ENCODE measurements at places on chromosomes 13 and 19.
A peak's percentile ranks its signal among the peaks of the same experiment; 100 is the strongest.

GRCh38 chr19:33407140-33407551 lies 33.6 kb downstream of the CEBPG start:
- DNase-seq: no peak

GRCh38 chr13:109945206-109945960 lies 159.0 kb upstream of the IRS2 start:
- peak; percentile 91 for DNase-seq

- no peak for DNase-seq
These were observed 14.4 kb downstream of the HAUS8 start for GRCh38 chr19:17060802-17061201.

GRCh38 chr13:22562116-22562515 lies 618.7 kb upstream of the SGCG start:
- DNase-seq: no peak

GRCh38 chr13:38697628-38698333 lies 10.9 kb downstream of the FREM2 start:
- DNase-seq: no peak

DNA sequence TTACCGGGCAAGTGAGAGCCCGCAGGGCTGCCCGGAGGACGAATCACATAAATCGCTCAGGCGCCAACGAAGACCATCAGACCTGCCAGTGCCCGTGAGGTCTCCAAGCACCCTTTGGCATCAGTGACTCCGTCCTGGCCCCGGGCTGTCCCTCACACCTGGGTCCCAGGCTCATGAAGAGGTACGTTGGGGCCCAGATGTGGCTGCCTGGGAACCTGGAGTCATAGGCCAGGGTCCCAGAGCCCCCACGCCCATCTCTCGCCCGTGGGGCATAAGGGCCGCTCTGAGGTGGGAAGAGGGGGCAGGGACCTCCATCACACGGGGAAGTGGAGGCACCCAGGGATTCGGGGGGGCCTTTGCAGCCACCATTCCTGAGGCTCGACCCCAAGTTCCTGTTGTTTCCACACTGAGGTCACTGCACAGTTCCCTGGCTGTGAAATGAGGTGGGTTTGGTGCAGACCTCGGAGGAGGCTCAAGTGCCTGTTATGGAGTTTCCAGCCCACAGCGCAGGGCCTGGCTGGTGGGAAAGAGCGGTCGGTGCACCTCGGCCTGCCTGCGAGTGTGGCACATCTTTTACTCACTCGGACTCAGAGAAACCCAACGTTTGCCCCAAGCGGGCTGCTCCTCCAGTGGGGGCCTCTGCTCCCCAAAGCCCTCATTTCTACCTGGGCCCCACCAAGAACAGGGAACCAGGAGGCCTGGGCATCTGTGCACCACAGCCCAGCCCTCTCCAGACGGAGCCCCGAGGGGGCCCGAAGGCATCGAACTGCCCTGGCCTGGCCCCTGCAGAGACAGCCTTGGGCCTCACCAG lies 35.9 kb upstream of the C13orf46 start:
- DNase-seq: no peak

- no peak for DNase-seq
These were observed 225.0 kb downstream of the FGF14 start for GRCh38 chr13:102176846-102177245.

DNA sequence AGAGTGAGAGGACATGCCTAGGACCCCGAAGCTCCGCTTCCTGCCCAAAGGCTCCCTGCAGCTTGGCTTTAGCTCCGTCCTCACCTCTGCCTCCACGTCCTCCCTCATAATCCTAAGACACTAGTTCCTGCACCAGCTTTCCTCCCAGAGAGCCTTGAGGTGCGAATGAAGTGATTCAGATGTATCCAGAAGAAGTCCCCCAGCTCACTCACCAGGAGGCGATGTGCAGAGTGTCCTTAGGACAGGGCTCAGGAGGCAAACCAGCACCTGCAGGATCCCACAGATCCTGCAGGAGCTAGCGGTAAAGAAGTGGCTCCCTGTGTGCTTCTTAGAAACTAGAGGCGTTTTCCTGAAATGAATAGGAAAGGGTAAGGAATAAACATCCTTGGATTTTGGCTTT lies 109.7 kb downstream of the HSPH1 start:
- no peak for DNase-seq

- DNase-seq: peak; percentile 97
These were observed 40.6 kb downstream of the COL4A2 start for GRCh38 chr13:110347535-110348308.

DNA sequence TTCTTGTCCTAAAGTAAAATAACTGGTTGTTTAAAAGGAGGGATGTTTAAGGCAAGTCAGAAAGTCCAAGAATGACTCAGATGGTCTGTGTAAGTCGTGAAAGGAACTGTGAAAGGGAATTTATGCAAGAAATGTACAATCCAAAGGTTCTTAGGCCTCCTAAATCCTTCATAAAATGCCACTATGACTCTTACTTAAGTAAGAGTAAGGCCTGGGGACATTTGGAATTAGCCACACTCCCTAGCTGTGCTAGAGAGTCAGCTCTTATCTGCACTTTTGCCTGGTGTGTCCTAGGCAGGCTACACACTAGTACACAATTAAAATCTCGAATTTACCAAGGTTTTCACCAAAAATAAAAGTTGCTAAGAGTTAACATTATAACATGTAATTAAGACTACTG lies 686.9 kb downstream of the UQCRFS1 start:
- no peak for DNase-seq

- no peak for DNase-seq
These were observed 162.5 kb upstream of the TSHZ3 start for GRCh38 chr19:31511696-31512095.

- no peak for DNase-seq
These were observed 53.6 kb downstream of the DGKH start for GRCh38 chr13:42101821-42102585.

DNA sequence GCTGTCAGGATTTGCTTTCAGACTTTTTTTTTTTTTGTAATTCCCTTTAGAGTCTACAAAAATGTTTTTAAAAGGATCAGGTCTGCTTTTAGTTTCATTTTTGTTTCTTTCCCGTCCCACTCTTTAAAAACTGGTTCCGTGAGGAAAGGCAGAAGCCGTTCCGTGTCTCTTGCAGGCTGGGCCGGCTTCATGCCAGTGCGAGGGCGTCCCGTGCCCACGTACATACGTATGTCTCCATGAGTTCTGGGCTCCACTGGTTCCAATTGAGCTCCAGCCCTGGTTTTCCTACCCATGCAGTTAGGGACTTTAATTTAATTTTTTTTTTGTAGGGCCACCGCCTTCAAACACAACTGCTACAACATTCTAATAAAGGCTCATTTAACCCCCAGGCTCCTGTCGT lies 8.8 kb downstream of the TSSK6 start:
- no peak for DNase-seq
